ENCODE measurements at places on chromosomes 6 and 20.

GRCh38 chr6:148620579-148621298, 126.1 kb upstream of the UST start:
- no peak for DNase-seq

GRCh38 chr20:37053230-37053950, 42.4 kb downstream of the RBL1 start:
- no peak for DNase-seq

- DNase-seq = no peak
Measured at GRCh38 chr20:38228436-38228835, 32.1 kb downstream of the KIAA1755 start.

DNA sequence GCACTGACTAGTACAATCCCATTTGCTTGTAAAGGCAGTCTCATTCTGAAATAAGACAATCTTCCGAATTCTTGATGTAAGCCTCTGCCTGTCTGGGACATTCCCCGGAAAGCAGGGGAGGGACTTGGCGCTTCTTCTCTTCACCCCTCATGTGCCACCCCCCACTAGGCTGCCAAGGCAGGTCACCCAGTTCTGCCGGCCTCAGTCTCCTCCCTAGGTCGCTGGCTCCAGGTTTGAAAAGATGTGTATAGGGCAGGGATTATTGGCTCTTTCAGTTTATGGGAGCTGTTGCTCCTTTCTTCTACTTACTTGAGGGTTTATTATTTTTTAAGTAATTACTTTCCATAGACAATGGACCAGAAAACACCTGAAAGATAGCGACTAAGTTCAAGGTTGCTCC, 158.1 kb upstream of the RPS6KA2 start:
- DNase-seq = no peak

DNA sequence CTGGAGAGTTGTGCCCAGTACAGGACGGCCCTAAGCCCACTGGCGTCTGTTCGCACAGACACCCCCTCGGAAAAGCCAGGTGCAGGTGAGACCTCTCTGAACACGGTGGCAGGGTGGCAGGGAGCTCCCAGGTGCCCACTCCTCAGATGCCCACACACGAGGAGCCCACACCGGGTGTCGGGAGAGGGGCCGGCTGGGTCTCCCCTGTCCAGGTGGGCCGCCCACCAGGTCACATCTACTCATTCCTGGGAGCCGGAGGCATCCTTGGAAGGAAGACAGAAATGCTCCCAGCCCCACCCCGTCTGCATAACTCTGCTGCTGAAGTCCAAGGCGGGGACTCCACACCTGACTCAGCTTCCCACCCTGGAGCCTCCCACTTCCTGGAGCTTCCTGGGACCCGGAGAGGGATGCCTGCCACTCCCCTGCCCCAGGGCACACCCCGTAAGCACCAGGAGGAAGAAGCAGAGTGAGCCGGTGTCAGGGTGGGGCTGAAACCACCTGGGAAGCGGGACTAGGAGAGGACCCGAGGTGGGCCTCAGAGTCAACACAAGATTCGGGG, 2.5 kb downstream of the SRMS start:
- no peak for DNase-seq

- no peak for DNase-seq
Measured at GRCh38 chr6:87827346-87827745, 125.3 kb upstream of the AKIRIN2 start.

DNA sequence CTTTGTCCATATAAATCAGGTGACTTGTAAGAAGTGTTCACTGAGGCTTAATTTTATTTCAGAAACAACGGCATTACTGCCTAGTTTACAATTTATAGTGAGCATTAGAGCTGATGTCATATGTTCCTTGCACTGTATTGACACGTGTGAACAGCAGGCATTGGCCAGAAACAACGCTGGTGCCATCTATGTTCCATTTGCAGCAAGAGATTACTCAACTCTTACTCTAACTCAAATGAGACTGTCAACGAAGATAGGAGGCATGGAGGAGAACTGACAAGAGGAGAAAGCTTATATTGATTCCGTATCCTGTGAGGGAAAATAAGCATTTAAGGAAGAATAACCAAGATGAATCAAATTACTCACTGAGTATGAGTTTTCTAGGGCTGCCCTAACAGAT, 48.4 kb downstream of the MTFR2 start:
- no peak for DNase-seq

DNA sequence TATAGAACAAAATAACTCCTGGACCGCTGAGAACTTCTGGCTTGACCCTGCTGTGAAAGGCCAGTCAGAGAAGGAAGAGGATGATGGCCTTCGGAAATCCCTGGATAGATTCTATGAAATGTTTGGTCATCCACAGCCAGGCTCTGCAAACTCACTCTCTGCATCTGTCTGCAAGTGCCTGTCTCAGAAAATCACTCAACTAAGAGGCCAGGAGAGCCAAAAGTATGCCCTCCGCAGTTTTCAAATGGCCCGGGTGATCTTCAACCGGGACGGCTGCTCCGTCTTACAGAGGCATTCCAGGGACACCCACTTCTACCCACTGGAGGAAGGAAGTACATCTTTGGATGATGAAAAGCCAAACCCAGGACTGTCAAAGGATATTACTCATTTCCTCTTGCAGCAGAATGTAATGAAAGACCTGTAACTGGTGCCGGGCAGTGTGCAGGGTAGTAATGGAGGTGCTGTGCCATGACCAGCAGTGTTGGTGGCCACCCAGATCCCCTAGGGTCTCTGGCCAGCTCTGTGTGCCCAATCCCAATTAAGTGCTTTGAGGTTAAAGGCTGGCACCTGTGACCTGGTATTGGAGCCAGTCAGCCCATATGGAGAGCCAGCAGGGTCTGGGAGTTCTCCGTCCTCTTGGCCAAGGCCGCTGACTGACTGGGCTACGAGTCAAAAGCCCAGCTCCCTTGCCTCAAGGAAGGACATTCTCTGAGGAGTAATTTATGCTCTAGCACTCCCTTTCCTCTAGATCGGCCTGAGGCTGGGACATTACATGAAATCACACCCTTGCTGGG, 87.1 kb downstream of the TRMT6 start:
- DNase-seq = no peak

GRCh38 chr6:11785774-11786579, 7.4 kb upstream of the ADTRP start:
- DNase-seq = no peak

DNA sequence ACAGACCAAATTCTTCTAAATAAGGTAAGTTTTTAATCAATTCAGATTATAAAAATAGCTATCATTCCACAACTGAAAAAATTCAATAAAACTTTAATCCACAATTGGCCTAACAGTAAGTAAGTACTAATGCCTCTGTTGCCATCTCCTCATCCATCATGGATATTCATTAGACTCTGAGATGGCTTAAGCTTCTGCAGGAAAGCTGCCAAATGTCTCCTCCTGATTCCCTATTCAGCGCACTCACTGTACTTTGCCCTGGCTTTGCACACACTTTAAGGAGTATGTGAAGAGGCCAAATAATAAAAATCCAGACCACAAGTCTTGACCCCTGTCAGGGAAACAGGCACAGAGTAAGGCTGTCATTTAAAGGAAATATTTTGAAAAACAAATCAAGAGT, 23.6 kb downstream of the PGM3 start:
- DNase-seq = no peak

- DNase-seq = no peak
Measured at GRCh38 chr20:17083738-17084137, 143.1 kb upstream of the PCSK2 start.

DNA sequence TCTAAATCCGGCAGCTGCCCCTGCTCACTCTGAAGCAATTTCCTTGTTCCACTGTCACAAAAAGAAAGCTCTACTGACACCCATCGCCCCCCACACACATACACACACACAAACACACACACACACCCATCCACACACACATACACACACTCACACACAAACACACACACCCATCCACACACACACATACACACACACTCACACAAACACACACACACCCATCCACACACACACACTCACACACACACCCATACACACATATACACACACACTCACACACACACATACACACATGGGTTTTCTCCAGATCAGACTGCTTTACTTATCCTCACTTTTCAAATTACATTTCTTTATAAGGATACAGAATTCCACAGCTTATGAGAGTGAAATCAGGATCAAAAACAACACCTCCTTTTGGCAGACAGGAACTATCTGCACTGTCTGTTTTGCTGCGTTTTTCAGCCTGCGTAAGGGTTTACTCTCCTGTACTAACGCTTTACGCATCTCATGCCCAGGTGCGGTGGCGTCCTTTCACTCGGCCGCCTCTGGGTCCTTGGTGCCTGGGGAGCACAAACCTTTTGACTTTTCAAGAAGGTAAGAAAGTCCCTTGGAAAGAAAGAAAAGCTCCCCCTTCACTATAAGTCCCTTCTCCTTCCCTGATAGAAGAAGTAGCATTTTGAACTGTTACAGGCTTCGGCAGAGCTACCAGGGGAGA, 8.0 kb downstream of the DACT2 start:
- DNase-seq = no peak

- DNase-seq = no peak
Measured at GRCh38 chr6:43962458-43962857, 164.8 kb downstream of the MRPL14 start.

GRCh38 chr6:4169028-4169789, 33.8 kb upstream of the ECI2 start:
- no peak for DNase-seq

GRCh38 chr6:25017486-25017885, 81.7 kb upstream of the RIPOR2 start:
- no peak for DNase-seq

GRCh38 chr6:16305246-16305725, 66.9 kb downstream of the GMPR start:
- DNase-seq = peak; percentile 68

DNA sequence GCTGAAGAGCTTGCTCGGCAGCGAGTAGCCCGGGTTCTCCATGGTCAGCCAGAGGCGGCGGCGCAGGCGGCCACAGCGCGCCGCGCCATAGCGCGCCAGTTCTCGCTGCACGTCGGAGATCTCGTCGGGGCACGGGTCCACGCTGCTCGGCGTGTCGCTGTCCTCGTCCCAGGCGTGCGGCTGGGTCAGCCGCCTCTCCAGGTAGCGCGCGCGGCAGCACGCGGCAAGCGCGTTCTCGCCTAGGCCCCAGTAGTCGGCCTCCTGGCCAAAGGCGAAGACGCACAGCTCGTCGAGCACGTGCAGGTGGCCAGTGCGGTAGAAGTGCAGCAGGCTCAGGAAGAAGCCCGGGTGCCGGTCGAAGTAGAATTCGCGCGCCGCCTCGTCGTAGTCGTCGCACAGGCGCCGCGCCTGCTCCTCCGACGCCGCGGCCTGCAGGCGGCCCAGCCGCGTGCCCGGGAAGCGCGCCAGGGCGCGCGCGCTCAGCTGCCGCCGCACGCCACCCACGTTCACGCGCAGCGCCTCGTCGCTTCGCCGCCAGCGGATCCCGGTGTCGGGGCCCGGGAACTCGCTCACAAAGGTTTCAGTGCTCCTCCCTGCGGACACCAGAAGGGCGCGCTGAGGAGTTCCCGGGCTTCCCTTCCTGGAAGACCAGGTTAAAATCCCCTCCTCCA, 2.7 kb downstream of the KCNS1 start:
- DNase-seq = no peak

DNA sequence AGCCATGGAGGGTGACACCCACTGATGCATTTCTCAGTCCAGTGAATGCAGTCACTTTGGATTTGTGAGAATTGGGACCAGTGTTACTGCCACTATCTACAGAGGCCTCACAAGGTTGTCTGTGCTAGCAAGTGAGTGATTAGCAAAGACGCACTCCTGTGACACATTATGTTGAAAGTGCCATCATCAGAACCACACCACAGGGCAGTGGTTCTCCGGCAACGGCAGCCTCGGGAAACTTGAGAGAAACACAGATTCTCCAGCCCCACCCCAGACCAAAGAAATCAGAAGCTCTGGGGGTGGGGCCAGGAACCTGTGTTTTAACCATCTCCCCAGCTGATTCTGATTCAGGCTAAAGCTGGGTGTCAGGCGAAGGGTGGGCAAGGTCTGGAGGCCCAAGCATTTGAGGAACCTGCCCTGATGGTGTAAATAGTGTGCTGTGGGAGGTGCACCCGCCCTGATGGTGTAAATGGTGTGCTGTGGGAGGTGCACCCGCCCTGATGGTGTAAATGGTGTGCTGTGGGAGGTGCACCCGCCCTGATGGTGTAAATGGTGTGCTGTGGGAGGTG, 39.9 kb downstream of the TMEM242 start:
- no peak for DNase-seq

- DNase-seq = no peak
Measured at GRCh38 chr6:12457094-12457493, 166.9 kb downstream of the EDN1 start.

DNA sequence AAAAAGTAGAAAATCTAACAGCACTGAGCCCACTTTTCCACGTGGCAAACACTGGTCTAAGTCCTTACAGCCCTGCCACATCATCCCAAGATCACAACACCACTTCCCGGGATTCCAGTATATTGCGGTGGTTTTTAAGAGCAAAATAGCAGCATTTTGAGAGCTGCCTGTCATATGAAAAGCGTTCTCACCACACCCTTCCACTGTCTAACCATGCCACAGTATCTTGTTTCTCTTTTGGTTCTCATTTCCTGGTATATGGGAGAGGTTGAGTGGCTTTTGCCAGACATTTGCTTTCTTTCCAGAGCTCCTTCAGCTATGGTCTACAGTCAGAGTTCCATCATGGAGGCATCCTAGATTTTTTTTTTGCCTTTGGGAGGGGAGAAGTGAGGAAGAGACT, 243.0 kb downstream of the TSHZ2 start:
- DNase-seq = no peak

DNA sequence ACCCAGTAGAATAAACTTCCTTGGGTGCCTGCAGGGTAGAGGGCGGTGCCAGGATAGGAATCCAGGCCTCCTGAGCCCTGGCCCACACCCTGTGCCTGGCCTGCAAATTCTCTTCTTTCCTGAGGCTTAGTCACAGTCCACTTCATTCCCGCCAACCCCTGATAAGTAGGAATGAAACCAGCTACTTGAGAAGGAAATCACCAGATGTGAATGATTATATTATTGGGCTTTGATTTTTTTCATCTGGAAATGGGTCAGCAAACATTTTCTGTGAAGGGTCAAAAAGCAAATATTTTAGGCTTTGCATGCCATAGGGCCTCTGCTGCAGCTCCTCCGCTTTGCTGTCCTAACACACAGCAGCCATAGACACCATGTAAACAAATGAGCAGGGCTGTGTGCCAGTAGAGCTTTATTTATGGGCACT, 50.2 kb downstream of the STK35 start:
- DNase-seq = no peak

DNA sequence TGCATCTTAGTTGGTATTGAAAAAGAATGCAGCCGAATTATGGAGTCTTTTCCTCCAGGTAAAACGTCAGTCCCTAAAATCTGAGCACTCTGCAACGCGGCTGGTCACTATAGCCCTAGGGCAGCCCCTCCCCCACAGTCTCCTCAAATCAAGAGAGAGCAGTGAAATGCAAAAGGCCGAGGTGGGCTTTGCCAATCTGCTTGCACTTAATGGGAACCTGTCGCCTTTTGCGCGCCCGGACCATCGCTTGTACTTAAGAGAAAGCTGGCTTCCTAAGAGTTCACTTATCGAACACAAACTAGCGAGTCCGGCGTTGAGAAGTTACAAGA, 447 bp downstream of the MCM3 start:
- no peak for DNase-seq

DNA sequence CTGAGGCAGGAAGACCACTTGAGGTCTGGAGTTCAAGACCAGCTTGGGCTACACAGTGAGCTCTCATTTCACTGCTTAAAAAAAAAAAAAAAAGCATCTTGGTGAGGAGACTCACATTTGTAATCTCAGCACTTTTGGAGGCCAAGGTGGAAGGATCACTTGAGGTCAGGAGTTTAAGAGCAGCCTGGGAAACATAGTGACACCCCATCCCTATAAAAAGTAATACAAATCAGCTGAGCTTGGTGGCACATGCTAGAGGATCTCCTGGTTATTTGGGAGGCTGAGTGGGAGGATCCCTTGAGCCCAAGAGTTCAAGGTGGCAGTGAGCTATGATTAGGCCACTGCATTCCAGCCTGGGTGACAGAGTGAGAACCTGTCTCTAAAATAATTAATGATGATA, 29.4 kb upstream of the SYNCRIP start:
- no peak for DNase-seq
